ENCODE measurements at places on chromosomes 16 and 17.

GRCh38 chr16:27027971-27028370, 38.8 kb upstream of the C16orf82 start:
- DNase-seq, result no peak

DNA sequence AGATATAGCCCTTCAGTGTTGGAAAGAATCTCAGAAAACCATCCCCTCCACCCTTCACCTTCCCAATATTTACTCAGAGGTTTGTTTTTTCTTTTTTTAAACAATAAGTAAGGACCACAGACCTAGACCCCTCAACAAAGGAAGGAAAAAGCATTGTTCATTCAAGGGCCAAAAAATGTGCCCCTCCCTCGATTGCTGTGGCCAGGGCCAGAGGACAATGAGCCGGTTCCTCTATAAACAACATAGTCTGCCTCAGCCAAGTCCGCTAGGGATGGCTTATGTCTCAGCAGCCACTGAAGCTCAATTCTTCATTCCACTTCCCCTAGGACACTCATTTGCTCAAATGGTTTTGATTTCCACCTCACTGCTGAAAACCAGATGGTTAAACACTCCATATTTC, 24.0 kb downstream of the TRIM16 start:
- no peak for DNase-seq

- no peak for DNase-seq
Observed at GRCh38 chr16:66014221-66014620, 352.3 kb upstream of the CDH5 start.

- DNase-seq, result no peak
Observed at GRCh38 chr16:72876221-72876620, 171.7 kb downstream of the ZFHX3 start.

GRCh38 chr17:1907909-1908698, 78.3 kb downstream of the RPA1 start:
- DNase-seq, result no peak

DNA sequence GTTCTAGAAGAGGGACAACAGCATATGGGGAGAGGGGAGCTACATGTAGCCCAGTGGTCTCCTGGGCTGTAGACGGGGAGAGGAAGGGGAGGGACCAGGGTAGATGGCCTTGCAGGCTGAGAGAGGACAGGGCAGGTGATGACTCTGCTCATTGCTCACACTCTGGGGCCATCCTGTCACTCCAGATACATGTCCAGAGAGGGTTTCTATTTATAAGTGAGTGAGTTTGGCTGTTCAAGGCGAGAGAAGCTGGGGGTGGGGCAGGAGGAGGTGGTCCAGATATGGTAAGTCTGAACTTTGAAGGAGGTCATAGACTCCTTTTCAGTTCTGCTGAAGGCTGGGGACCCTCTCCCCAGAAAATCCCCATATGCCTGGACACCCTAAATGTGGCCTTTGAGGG, 22.2 kb downstream of the CACNA1G start:
- DNase-seq, result no peak

- DNase-seq, result no peak
Observed at GRCh38 chr17:72381597-72382397, 261.0 kb downstream of the SOX9 start.

- DNase-seq, result no peak
Observed at GRCh38 chr17:68868708-68869107, 86.5 kb downstream of the ABCA8 start.

DNA sequence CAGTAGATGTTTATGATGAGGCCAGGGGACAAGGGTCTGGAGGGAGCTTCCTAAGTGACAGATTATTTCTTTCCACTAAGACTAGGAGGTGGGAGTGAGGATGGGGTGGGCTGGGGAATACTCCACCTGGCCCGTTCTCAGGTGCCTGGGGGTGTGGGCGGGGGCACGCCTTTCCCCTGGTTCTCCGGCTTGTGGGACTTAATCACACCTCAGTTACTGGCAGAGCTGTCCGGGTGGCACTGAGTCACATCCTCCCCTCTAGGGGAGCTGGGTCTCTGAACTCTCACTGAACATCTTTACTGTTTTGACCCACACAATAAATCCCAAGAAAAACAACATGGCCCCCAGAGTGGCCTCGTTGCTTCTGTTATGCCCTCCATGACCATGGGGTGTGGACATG, 332.8 kb downstream of the MAF start:
- peak; percentile 60 for DNase-seq

- DNase-seq, result no peak
Observed at GRCh38 chr17:57889252-57889651, 39.4 kb upstream of the MRPS23 start.

GRCh38 chr17:2897605-2898004, 101.4 kb downstream of the RAP1GAP2 start:
- no peak for DNase-seq

DNA sequence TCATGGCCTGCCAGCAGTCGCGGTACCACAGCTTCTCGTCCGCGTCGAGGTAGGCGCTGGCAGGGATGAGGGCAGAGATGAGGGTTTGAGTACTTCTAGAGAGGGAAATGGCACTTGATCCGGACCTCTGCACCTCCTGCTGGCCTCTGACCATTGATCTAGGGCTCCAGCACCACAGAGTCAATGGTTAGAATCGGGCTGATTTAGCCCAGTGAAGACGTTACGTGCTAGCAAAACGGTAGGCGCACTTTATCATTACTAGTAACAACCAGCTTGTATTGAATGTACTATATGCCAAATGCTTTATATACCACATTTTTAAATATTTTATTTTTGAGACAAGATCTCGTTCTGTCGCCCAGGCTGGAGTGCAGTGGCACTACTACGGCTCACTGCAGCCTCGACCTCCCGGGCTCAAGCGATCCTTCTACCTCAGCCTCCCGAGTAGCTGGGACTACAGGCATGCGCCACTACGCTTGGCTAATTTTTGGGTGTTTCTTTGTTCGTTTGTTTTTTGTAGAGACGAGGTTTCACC, 526 bp downstream of the TSNAXIP1 start:
- DNase-seq, result no peak

- DNase-seq, result no peak
Observed at GRCh38 chr17:10156948-10157607, 41.3 kb downstream of the GAS7 start.

DNA sequence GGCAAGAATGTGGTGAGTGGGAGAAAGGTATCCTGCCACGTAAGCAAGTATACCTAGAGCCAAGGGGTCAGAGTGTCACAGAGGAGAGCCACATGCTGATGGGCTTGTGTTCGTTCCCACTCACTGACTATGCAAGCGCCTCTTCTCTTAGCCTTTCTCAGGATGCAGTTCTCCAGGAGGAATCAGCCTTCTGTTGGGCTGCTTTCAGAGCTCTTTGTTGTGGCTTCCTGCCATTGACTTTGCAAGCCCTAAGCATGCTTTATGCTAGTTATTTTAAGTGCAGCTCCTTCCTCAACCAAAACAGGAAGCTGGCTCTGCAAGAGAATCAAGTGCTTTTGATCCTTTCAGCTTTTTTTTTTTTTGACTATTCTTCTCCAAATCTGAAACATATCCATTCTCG, 66.6 kb downstream of the SIAH1 start:
- DNase-seq, result no peak

GRCh38 chr17:34589120-34589965, 10.0 kb downstream of the TMEM132E start:
- no peak for DNase-seq

DNA sequence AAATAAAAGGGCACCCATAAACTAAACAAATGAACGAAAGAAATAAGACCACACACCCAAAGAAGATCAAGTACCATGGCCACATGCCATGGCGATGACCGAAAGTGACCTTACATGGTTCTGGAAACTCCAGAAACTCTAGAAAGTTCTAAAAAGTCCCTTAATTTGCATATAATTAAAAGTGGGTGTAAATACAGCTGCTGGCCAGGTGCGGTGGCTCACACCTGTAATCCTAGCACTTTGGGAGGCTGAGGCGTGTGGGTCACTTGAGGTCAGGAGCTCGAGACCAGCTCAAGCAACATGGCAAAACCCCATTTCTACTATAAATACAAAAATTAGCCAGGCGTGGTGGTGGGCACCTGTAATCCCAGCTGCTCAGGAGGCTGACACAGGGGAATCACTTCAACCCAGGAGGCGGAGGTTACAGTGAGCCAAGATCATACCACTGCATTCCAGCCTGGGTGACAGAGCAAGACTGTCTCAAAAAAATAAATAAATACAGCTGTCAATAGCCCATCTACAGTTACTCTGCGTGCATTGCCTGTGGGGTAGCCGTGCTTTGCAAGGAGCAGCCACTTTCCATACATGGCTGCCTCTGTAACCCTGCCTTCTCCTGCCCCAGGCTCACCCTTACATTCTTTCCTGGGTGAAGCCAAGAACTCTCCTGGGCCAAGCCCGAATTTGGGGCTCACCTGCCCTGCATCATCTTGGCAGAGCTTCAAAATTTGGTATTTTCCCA, 7.2 kb upstream of the ZNF778 start:
- DNase-seq, result no peak

GRCh38 chr17:17190188-17190587, 15.9 kb downstream of the PLD6 start:
- DNase-seq, result no peak

DNA sequence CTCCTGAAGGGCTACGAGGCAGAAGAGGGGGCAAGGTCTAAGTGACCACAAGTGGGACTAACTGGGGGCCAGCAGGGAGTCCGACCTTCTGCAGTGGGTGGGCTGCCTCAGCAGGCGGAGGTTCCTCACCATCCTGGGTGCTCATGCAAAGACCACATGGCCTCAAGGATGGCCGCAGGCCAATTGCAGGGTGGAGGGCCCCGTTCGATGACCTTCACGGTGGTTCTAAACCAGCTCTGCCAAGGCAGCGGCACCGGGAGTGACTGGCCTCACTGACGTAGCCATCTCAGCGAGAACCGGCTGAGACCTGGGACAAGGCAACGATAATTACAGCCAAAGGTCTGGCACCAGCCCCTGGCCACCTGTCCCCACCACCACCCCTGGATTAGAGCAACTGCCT, 5.7 kb downstream of the SMIM5 start:
- no peak for DNase-seq

GRCh38 chr16:63289834-63290460, 1253.7 kb upstream of the CDH8 start:
- no peak for DNase-seq

DNA sequence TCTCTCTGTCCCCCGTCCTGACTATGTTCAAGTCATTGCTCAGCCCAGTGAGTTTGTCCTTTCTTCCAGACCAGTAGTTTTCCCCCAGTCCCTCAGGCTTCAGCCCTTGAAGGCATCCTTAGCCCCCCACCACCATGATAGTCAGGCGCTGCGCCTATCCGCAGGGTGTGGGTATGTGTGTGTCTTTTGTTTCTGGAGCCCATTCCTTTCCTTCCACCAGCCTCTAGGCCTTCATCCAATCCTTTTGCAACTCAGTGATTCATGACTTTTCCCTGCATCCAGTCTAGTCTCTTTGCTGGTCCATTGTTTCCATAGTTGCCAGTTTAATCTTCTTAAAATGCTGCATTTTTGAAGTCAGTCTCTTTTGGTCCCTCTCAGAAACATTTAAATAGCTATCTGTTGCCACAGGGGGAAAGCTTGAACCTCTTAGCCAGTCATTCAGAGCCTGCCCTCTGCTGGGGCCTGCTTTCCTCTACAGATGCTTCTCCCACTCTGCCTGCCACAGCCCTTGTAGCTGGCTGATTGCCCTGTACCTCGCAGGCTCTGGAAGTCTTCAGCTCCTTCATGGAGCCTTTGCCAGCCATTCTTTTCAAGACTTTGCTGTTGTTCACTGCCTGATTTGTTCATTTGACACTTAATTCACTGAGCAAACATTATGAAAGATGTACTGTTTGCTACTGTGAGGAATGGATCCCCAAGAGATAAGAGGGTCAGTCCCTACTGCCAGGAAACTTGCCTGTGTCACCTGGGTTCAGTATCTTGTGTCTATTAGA, 55.9 kb upstream of the ADCY7 start:
- DNase-seq, result peak; percentile 38

GRCh38 chr16:67296420-67296819, 17.1 kb downstream of the PLEKHG4 start:
- DNase-seq, result no peak

- no peak for DNase-seq
Observed at GRCh38 chr16:1914084-1914608, 4.1 kb downstream of the HS3ST6 start.

DNA sequence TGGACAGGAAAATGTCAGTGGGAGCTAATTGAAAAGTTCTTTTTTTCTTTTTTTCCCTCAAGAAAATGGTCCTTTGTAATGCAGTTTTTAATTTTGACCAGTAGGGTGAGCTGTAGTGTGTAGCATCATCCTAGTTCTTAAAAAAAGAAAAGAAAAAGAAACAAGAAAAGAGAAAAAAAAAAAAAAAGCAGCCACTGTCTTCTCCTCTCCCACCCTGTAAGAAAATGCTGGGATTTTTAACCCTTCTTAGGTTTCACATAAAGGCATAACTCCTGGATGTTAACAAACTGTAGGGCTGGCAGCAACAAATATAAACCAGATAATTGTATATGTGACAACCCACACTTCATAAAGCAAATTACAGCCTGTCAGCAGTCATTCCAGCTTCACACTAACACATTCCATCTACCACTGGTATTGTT, 78.1 kb downstream of the SKAP1 start:
- DNase-seq, result no peak

DNA sequence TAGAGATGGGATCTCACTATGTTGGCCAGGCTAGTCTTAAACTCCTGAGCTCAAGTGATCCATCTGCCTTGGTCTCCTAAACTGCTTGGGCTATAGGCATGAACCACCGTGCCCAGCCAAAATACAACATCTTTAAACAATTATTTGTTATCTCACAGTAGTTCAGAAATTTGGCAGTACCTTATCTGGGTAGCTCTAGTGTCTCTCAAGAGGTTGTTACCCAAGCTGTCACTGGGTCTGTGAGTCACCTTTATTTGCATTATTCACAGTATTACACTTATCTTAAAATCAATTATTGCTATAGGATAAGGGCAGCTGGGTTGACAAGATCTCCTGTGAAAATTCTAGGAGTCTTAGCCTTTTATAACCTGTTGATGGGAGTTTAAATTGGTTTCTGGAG, 64.0 kb upstream of the GAS7 start:
- DNase-seq, result no peak

Measured in stimulated activated CD4-positive, alpha-beta T cell treated with anti-CD3 and anti-CD28 coated beads, Interleukin-2, amount 100 ng/mL, for 48 hours (primary cell).